ENCODE measurements at places on chromosomes 7 and 10. TPM values are rescaled to one million over a fixed set of nuclear protein-coding genes. Genes with fewer than 3 reads are reported as not detected.

GRCh38 chr10:269440-270074 is 134.3 kb downstream of the ZMYND11 start:
- no peaks in the 10 kb centered on the region for H3K36me3 ChIP-seq
- H3K27me3 ChIP-seq = no peaks in the 10 kb centered on the region
- no peak overlapping the region for H3K4me3 ChIP-seq
- no peak for DNase-seq
- no peaks in the 10 kb centered on the region for H3K4me1 ChIP-seq
- H3K27ac ChIP-seq = no peak overlapping the region

CCDC146 gene
- 25.5 TPM for total RNA-seq

GRCh38 chr7:876972-877311 is 588 bp downstream of the GET4 start:
- H3K27me3 ChIP-seq = no peaks in the 10 kb centered on the region
- no peak for DNase-seq
- H3K4me1 ChIP-seq = peaks cover 37% of the 10 kb centered on the region
- H3K36me3 ChIP-seq = no peaks in the 10 kb centered on the region
- peak overlapping the region; percentile 94 for H3K27ac ChIP-seq

DNA sequence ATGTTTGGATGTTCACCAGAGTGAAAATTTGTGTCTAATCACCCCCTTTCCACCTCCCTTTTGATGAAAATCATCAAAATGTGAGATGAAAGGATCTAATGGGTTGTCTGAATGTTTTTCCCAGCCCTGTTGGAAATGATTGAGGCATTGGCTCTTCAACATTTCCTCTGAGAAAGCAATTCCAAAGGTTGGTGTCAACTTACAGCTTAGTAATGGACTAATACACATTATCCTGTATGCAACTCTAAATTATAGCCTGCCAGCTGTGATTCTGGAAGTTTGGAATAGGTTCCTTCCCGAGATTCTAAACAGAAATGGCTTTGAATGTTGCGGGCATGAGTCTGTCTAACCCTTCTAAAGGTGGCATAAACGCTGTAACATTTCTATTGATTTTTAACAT is 152.9 kb downstream of the DYNC1I1 start:
- H3K36me3 ChIP-seq = no peaks in the 10 kb centered on the region
- no peaks in the 10 kb centered on the region for H3K27me3 ChIP-seq
- no peak overlapping the region for H3K27ac ChIP-seq
- H3K4me3 ChIP-seq = no peak overlapping the region

DGKI gene
- total RNA-seq = 0.19 TPM
